ENCODE measurements at places on chromosomes 3 and 15.

- DNase-seq = no peak
These were observed 2.0 kb upstream of the PFKFB4 start for GRCh38 chr3:48558493-48559134.

DNA sequence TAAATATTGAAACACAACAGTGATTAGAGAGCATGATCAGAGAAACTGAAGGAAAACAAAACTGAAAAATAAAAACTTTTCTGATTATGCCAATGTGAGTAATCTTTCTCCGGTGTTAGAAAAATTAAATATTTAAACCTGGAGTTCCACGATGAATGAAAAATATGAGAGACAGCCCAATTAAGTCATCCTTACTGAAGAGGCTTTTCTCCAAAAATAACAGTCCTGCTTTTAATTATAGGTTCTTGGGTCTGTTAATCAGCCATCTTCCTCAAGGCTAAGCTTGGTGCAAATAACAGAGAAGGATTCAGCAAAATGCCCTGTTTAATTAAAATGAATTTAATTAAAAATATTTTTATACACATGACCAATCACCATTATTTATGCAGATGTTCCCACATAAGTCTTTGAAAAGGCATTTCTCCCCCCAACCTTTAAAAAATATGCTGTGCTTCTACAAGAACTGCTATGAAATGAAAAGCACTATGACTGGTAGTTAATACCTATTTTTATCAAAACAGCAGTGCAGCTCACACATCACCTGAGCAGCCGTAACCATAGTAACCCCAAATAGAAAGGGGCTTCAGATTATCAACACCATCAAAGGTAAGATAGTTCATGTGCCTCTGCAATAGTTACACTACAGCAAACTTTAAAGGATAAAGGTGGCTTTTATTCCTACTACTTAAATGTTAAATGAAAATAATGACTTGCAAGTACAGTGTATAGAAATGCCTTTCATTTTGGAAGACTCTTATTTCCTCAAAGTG, 175.7 kb downstream of the SLC9A9 start:
- DNase-seq = no peak

GRCh38 chr3:59968513-59969045, 918.8 kb upstream of the CFAP20DC start:
- no peak for DNase-seq

DNA sequence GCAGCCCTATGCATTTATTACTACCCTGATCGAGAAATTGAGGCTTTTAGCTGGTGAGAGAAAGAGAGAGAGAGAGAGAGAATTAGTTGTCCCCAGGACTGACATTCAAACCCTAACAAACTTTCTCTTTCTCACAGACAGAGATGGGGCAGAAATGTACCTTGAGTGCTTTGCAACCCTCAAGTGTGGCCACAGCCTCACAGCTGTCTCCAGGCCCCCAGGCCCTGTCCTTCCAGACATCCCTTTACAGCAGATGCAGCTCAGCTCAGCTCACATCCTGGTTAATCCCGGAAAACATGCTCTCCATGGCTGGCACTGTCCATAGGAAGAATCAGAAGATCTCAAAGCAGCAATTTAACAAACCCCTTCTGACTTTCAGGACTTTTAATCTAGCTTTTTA, 67.6 kb downstream of the DCLK3 start:
- DNase-seq = no peak

DNA sequence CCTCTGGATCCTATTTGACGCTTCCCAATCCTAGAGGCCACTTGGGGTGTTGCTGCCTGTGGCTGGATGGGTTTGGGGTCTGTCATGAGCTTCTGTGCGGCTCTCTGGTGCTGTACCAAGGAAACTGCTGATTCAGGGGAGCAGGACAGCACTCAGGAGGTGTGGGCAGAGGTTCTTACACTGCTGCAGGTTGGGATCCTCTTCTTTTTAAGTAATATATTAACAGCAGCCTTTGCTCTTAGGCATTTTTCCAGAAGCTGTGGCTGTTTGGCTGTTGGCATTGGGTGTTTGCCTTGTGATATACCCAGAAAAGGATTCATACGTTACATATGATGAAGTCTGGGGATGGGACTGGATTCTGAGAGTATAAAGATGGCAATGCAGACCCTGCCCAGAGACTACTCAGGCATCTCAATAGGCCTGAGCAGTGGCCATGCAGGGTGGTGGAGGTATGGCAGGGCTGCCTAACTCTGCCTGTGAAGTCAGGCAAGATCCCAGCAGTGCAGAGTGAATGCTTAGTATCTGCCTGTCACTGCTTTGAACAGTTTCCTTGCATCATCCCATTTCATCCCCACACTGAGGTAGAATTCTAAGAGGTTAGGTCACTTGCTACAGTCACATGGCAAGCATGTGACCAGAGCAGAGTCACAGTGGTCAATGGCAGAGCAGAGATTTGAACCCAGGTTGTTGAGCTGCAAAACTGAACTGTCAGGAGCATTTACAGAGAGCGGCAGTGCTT, 3.9 kb downstream of the ABHD6 start:
- no peak for DNase-seq

GRCh38 chr15:91780387-91780786, 73.1 kb upstream of the SLCO3A1 start:
- no peak for DNase-seq

GRCh38 chr3:449711-450110, 253.1 kb downstream of the CHL1 start:
- no peak for DNase-seq

DNA sequence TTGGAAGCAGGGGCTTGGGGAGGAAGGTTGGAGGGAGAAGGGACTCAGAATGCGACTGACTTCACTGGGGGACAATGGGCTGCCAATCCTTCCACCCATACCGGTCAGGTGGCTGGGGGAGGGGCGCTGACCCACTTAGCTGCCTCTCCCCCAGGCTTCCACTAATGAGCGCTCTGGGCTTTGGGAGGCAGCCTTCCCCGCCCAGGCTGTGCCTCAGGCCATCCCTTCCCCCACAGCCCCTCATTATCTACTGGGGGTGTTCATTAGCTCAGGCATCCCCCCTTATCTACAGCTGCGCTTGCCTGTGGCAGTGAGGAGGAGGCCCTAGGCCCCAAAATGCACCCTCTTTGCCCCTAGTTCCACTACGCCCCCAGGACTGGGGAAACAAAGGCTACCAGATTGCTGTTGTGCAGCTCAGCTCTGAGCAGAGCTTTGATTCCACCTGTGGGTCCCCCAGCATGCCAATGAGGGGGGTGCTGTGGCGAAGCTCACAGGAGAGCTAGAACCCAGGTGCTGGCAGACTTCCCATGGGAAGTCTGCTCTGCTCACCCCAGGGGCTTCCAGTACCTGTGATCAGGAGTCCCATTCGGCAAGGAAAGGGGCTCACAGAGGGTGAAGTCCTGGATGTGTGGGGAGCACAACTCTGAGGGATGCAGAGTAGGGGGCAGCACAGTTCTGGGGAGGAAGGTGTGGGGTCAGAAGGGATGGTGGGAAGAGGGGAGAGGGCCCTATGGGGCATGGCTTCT, 29.4 kb upstream of the SEMA3F start:
- DNase-seq = no peak

DNA sequence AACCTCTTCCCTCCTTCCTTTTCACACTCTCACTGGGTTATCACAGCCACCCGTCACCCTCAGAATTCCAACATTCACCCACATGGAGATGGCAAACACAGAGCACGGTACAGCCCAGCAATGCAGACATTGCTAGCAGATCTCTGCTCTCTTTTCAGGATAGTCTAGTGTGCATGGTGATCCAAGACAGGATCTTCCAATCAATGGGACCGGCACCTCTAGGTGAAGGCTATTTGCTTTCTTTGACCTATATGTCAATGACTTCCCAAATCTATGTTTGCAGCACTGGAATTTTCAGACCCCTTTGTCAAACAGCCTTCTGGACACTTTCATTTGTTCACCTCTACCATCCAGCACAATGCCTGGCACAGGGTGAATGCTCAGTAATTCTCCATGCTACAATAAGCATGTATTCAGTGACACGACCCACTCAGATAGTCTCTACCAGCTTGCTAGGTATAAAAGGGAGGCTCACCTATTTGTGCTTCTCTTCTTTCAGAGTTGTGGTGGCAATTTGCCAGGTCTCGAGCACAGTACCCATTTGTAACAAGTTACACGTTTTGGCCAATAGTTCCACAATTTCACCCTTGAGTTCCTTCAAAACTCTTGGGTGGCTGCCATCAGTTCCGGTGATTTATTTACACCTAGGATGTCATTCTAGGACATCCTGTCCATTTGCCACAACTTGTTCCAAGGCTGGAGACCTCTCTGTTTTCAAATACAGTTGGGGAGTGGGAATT, 279.1 kb upstream of the ICE2 start:
- DNase-seq = no peak

DNA sequence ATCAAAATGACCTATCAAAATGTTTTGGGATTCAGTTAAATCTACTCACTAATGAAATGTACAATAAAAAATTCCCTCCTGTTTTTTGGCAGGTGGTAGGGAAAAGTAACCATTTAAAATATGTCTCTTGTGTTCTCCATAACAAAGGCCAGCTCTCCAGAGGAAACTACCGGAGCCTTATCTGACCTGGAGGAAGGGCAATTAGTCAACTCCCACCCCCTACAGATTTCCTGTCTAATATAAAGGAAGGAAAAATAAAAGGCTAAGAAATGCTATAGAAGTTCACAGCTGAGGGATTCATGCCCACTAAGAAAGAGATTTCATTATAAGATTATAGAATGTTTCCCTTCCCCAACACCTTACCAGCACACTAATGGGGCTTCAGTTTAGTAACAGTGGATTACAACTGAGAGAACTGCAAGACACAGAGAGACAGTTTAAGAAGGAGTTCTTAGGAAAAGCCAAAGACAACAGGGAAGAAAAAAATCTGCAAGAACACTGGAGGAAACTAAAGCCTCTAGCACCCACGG, 376.5 kb upstream of the KCNMB2 start:
- DNase-seq = no peak

- no peak for DNase-seq
These were observed 132.4 kb upstream of the LPP start for GRCh38 chr3:188021502-188022040.

- DNase-seq = no peak
These were observed 28.5 kb downstream of the ACKR4 start for GRCh38 chr3:132625613-132626012.

- no peak for DNase-seq
These were observed 1037.9 kb downstream of the EPHA3 start for GRCh38 chr3:90145094-90145860.

- peak; percentile 40 for DNase-seq
These were observed 10.1 kb downstream of the ARHGAP31 start for GRCh38 chr3:119304201-119304713.

DNA sequence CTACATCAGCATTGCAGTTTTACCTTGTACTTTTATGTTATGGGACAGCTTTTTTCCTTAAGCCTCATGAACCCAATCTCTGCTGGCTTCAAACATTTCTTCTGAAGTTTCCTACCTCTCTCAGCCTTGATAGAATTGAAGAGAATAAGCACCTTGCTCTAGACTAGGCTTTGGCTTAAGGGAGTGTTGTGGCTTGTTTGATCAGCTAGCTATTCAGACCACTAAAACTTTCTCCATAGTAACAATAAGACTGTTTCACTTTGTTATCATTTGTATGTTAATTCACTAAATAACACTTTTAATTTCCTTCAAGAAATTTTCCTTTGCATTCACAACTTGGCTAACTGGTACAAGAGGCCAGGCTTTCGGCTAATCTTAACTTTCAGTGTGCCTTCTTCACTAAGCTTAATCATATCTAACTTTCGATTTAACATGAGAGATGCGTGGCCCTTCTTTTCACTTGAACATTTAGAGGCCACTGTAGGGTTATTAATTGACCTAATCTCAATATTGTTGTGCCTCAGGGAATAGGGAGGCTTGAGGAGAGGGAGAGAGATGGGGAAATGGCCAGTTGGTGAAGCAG, 8.1 kb upstream of the TIGIT start:
- no peak for DNase-seq

- no peak for DNase-seq
These were observed 170.2 kb upstream of the SMAD3 start for GRCh38 chr15:66894986-66895780.

- DNase-seq = no peak
These were observed 1027.3 kb downstream of the TUSC7 start for GRCh38 chr3:117736846-117737245.

DNA sequence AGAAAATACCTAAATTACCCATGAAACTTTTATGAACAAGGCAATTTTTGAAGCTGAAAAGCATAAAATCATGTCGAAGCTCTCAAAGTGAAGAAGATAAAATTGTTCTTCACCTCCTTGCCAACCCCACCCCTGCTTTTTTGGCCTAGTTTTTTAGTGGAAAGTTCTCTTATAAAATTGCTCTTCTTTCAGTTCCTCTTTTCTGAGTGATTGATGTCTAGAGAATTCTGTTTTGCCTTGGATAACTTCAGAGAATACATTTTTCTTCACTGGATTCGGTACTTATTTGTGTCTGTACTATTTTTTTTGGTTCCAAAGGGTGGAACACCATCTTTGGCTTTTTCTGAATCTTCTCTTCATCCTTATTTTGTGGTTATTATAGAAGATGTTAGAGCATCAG, 25.0 kb upstream of the PYDC2 start:
- no peak for DNase-seq

DNA sequence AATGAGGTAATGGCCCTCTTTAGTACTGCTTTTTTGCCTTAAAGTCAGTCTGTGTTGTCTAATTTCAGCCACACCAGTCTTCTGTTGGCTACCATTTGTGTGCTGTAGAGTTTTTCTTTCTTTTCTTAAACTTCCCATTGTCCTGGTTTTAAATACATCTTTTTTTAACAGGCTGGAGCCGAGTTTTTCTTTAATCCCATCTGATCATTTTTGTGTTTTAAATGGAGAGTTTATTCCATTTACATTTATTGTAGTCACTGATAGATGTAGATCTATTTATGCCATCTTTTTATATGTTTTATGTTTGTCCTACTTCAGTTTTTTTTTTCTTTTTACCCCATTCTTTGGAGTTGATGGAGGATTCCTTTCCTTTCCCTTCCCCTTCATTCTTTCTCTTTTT, 49.5 kb downstream of the SNRK start:
- no peak for DNase-seq

DNA sequence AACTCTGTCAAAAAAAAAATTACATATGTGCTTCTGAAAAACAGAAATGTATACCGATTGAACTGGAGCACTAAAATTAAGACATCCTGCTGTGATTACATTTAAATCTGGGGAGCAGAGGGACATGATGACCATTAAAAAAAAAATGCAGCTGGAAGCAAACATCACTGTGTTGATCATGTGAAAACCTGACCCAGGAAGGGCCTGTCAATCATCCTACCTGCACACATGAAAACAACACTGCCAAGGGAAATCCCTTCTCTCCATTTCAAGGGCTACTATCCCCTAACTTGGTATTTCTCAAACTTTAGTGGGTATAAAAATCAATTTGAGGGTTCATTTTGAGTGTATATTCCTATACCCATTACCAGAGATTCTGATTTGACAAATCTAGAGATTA, 719.9 kb upstream of the CBLB start:
- DNase-seq = no peak

- no peak for DNase-seq
These were observed 102.4 kb downstream of the MYLK start for GRCh38 chr3:123781571-123782275.

- DNase-seq = no peak
These were observed 490.5 kb upstream of the NR2F2 start for GRCh38 chr15:95840004-95840403.

- DNase-seq = no peak
These were observed 238.5 kb downstream of the NSUN3 start for GRCh38 chr3:94301366-94301765.
